Lower leg skin (tissue), 4 donors: ENCODE measurements at places on chromosomes 7 and 10. TPM values are rescaled to one million over a fixed set of nuclear protein-coding genes. Genes with fewer than 3 reads are reported as not detected.
A peak's percentile ranks its signal among the peaks of the same experiment; 100 is the strongest.

GRCh38 chr10:73926152-73926764, 15.3 kb downstream of the PLAU start:
- DNase-seq: peak; percentile 49

The ZNF32 gene
- 27.3 TPM for total RNA-seq

GRCh38 chr10:55158633-55159032, 357.6 kb upstream of the PCDH15 start:
- no peak for DNase-seq

GRCh38 chr7:49852619-49853462, 79.4 kb downstream of the VWC2 start:
- DNase-seq: peak; percentile 83

GRCh38 chr7:106405697-106406141, 120.9 kb upstream of the NAMPT start:
- DNase-seq: no peak

DNA sequence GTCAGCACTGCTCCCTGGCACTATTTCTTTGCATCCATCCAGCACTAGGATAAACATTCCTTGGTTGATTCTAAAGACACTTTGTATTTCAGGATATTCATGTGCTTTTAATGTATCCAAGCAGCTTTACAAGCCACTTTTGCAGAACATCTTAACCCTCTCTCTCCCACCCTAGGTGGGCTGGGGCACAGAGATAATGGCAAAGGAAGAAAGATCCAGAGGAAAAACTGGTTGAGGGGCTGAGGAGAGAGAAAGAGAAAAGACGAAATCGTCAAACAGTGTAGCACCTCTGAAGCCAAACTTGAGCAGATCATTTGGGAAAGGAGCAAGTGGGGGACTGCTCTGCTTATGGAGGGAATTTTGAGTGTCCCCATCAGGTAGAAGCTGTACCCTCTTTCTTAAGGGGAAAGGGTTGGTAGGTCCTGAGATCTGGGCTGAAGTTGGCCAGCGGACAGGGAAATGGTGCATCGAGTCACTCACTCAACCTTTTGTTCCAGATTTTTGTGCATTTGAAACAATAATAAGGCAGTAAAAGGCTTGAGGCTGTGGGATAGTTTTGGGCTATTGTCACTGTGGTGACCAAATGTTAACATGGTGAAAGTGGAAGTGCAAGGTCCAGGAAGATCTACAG, 4.2 kb upstream of the HOXA13 start:
- DNase-seq: no peak

GRCh38 chr7:29337546-29338116, 143.1 kb downstream of the CHN2 start:
- no peak for DNase-seq

- no peak for DNase-seq
Observed at GRCh38 chr7:91557789-91558404, 293.7 kb downstream of the FZD1 start.

The PLAU gene
- total RNA-seq: 28.5 TPM

The TLX1 gene
- not detected for total RNA-seq

- DNase-seq: no peak
Observed at GRCh38 chr10:31456468-31456867, 137.5 kb downstream of the ZEB1 start.
